ENCODE measurements at places on chromosomes 2 and 18.

GRCh38 chr2:235864733-235865515 is 303.3 kb downstream of the GBX2 start:
- no peak for DNase-seq

GRCh38 chr2:13745330-13745729 is 887.2 kb upstream of the LRATD1 start:
- peak; percentile 34 for DNase-seq

DNA sequence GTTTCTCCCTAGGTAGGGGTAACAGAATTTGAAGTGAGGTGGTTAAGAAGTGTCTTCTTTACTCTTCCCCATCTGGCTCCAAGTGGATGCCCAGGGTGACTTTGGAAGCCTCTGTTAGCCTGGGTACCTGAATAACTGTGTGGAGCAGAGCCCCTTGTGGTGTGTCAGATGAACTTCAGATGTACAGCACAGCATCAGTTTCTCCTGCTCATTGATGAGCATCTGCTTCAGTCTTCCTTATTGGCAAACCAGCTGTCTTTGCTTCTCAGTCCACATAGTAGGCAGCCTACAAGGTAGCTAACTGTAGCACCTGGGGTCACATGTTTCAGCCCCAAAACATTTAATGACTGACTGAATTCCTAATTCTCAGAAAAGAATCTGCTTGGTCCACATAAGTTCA is 56.2 kb upstream of the ATP8B1 start:
- DNase-seq, result peak; percentile 48

- DNase-seq, result peak; percentile 7
Measured at GRCh38 chr2:174522553-174522952, 35.7 kb upstream of the GPR155 start.

DNA sequence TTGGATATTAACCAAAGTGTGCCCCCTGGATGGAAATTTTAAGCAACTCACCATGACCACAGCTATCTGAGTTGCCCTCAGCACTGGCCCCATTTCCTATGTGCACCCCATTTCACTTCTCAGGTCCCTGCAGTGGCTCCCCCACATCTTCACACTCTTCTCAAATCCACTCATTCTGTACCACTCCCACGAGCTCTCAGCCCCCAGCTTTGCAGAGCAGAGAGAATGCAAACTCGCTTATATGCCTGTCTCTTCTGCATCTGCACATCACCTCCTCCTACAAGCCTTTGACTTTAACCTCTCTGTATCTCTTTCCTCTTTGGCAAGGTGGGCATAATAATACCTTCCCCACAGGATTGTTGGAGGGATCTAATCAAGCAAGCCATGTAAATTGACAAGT is 46.2 kb downstream of the DPYSL5 start:
- no peak for DNase-seq

DNA sequence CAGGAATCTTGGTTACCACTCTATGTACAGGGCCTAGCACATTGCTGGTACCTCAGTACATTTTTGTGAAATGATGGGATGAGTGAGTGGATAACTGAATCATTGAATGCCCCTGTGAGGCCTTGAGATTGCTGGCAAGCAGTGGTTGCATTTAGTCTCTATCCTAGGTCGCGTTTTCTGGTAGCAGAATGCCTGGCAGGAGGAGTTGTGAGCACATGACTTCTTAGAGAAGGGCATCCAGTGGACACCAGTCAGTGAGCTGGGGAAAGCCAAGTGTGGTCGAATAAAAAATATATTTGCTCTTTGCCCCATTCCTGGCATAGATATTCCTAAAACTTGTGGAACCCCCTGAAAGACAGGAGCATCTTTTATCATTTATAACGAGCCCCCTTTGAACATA is 61.8 kb upstream of the SMAD2 start:
- no peak for DNase-seq

DNA sequence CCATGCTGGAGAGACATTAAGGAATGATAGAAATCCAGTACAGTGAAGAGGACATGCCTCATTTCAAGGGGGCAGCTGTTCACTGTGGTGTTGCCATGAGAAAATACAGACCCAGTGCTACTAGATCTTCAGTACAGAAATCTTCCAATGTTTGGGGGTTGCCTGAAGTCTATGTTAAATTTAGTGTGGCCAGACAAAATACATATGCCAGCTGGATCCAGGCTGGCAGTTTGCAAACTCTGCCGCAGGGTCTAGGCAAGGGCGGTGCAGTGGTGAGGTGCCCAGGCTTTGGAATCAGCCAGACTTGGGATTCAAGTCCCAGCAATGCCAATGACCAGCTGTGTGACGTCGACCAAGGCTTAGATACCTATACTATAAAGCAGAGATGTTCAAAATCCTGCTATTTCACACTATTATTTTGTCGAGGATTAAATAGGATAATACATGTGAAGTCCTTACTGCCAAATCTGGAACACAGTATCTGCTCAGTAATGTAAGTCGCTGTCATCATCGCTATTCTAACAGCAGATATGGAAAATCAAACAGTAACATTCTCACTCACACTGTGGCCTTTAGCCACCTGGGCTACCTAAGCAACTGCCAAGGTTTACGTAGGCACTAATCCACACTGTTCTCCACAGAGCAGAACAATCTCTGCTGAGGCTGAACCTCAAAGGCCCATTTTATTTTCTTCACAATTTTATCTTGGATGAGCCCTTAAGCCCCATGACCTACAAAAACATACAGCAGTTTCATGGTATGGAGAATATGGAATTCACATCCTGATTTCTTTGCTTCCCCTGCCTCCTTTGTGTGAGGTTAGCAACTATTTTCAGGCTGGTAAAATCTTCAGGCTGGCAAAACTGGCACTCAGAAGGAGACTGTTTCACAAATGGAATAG is 5.9 kb upstream of the TMSB10 start:
- DNase-seq, result no peak

GRCh38 chr2:54271189-54271588 is 15.2 kb upstream of the TSPYL6 start:
- no peak for DNase-seq

GRCh38 chr2:140775411-140775810 is 1355.4 kb downstream of the LRP1B start:
- no peak for DNase-seq

GRCh38 chr2:127566139-127566417 is 30.6 kb downstream of the MYO7B start:
- no peak for DNase-seq

GRCh38 chr18:70732188-70732587 is 443.3 kb downstream of the SOCS6 start:
- DNase-seq, result no peak

GRCh38 chr2:151657667-151658076 is 76.6 kb downstream of the NEB start:
- DNase-seq, result no peak

- no peak for DNase-seq
Measured at GRCh38 chr2:6474161-6475140, 391.3 kb downstream of the CMPK2 start.

DNA sequence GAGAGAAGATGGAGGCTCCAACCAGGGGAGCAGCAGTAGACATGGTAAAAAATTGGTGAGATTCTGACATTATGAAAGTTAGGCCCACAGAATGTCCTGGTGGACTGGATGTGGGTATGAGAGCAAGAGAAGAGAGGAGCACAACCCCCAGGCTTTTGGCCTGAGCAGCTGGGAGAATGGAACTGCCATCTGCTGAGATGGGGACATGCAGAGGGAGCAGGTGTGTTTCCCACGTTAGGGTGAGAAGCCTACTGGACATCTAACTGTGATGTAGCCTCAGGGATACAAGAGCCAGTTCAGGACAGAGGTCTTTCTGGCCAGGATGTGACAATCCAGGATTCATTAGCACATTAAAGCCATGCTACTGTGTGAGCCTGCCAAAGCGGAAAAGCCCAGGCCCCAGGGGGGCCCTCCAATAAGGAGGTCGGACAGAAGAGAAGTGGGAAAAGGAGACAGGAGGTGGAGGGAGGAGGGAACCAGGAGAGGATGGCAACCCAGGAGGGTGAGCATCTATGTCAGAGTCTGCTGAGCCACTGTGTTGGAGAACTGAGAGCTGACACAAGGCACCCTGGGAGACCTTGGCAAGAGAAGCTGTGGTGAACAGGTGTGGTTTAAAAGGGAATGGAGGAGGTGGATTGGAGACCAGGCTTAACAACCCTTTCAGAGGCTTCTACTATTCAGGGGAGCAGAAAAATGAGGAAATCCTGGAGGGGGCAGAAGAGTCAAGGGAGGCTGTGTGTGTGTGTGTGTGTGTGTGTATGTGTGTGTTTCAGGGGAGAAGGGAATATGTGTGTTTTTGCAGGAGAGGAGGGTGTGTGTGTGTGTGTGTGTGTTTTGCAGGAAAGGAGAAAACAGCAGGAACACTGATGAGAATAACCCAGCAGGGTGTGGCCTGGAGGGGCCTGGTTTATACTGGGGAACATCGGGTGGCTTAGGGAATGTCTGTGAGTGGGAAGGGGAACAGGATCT is 10.5 kb downstream of the CYB5A start:
- no peak for DNase-seq

DNA sequence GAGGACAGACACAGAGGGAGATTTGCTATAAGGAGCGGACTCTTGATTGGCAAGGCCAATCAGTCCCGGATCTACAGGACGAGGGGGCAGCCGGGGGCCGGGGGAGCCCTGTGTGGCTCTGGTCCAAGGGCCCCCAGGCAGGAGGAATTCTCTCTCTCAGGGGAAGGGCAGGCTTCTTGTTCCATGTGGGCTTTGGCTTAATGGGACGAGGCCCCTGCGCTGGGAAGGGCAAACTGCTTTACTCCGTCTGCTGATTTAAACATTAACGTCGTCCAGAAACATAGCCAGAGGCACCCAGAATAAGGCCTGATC is 75.9 kb downstream of the TMEM18 start:
- DNase-seq, result no peak

- DNase-seq, result no peak
Measured at GRCh38 chr2:34601561-34601960, 1002.5 kb upstream of the FAM98A start.

DNA sequence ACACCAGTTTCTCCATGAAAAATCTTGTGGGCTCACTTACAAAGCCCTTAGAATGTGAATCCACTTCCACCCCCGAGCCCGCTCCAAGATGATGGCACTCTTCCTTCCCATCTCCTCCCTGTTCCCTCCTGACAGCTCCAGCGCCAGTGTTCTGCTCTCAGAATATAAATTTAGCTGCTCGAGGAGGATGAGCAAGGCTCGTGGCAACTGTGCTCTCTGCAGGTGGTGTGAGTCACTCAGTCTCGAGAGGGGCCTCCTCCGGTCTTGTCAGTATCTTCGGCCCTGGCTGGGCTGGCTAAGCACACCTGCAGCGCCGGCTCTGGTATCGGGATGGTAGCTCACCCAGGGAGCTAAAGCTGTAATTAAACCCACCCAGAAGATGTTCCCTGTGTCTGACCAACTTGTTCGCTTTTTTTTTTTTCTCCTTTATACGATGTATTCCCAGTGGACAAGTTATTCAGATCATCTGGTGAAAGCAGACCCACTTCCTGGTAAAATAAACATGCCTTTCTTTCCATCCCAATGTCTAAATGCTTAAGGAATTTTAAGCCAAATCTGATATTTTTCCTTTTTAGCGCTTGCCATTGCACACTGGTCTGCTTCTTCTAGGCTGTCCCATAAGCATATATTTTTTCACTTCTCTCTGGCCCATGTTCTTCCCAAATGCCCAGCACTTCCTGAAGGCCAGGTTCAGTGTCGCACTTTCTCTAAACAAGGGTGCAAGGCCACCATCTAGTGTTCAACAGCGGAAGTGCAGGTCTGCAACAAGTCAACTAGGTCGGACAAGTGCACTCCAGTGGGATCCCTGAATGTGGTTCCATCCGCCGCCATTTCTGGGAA is 31.4 kb upstream of the YPEL5 start:
- peak; percentile 83 for DNase-seq

DNA sequence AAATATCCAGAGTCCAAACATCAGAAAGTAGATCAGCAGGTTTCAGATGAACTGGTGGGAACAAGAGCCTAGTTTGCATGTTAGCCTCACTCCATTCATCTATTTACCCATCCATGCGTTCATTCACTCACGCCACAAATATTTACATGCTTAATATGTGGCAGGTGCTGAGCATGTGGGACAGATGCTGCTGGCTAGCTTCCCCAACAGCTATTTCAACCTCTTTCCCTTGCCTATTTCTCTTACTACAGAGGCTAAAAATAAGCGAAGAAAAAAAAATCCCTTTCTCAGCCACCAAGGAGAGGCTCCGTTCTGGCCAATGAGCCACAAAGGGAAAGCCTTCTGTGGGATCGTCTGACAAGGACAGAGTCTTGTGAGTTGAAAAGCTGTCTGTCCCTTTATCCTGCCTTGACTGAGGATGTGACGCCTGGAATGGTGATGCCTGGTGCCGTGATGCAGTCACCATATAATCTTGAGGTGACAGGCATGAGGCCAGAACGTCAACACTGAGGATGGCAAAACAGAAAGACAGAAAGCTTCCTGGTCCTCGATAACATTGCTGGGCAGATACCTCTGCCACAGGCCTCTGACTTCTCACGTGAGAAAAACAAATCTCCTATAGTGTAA is 78.2 kb downstream of the KCTD1 start:
- DNase-seq, result no peak

GRCh38 chr2:158994920-158995676 is 26.7 kb downstream of the TANC1 start:
- DNase-seq, result no peak

DNA sequence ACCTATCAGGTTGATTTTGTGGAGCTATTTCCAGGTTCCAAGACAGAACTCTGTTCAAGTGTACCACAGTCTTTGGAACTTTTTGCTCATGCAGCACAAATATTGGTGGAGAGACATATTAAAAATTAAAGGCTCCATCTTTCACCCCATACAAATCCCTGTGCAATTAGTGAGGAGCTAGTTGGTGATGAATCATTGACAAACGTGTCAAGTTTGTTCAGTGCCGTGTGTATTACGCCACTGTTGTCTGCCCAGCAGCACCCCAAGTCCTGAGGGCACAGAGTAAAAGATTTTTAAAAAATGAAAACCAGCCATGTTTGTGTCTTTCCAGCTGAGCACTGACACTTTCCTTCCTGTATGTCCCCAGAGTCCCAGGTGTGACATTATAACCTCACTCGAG is 9.3 kb downstream of the ATOH8 start:
- no peak for DNase-seq

GRCh38 chr2:170073288-170073687 is 104.7 kb upstream of the MYO3B start:
- peak; percentile 9 for DNase-seq

DNA sequence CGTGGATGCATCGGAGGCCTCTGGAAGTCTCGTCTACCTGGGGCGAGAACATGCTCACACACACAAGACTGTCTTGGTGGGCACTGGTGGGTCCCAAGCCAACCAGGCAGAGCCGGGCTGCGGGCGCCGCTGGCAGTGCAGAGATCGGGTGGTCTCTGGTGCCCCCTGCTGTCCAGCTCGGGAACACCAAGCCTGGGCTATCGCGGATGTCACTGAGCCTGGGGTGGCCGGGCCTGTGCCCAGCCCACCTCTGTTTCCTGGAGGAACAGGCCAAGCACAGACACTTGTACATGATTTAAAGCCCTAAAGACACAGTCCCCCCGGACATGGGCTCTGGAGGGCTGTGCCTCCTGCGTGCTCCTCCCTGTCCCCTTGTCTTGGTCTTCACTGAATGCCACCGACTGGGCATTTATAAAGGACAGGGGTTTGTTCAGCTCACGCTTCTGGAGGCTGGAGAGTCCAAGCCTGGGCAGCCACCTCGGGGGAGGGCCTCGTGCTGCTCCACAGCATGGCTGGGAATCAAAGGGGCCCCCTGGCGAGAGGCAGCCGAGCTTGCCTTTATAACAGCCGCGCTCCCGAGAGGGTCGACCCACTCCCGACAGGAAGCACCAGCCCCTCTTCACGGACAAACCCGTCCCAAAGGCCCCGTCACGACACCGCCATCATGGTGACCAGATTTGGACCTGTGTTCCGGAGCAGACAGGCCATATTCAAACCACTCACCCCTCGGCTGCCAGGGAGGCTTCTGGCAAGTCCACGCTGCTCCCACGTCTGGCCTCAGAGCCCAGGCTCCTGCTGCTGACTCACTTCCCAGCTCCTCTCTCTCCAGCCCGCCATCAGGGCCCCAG is 3.6 kb upstream of the OTOS start:
- DNase-seq, result no peak

All from HCEC 1CT (cell line).